ENCODE measurements at places on chromosomes 4 and X. TPM values are rescaled to one million over a fixed set of nuclear protein-coding genes. Genes with fewer than 3 reads are reported as not detected.

Gene C4orf46
- 41.5 TPM for total RNA-seq

Gene LPAR4
- total RNA-seq: 14.9 TPM

Gene MAGEE1
- total RNA-seq: 10.0 TPM

- H3K4me3 ChIP-seq: no peak overlapping the region
- H3K4me1 ChIP-seq: peaks cover under 1% of the 10 kb centered on the region
- no peak overlapping the region for H3K27ac ChIP-seq
- H3K36me3 ChIP-seq: no peaks in the 10 kb centered on the region
These were observed 332.9 kb downstream of the PPP3CA start for GRCh38 chr4:101014417-101014816.
